ENCODE measurements at places on chromosomes 2 and 18. TPM values are rescaled to one million over a fixed set of nuclear protein-coding genes. Genes with fewer than 3 reads are reported as not detected.
A peak's percentile ranks its signal among the peaks of the same experiment; 100 is the strongest.

The RAD51AP2 gene
- 0.10 TPM for total RNA-seq

DNA sequence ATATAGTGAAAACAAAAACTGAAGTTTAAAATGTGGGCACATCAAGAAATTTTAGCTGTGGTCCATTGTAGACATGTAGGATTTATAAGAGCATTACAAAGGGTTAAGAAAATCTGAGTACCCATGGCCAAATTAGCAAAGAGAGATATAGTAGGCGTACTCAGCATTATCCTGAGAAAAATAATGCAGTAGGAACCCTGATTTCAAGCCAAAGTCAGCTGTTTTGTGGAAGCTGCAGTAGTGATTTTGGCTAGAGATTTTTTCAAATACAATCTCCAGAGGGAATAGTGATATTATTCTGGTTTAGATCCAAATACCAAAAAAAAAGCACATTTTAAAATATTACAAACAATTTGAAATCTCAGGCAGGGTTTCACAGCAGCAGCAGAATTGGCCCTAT lies 450.9 kb downstream of the FBXO15 start:
- no peak for DNase-seq

- no peak for DNase-seq
These were observed 323.3 kb downstream of the TRIB2 start for GRCh38 chr2:13040043-13040442.

DNA sequence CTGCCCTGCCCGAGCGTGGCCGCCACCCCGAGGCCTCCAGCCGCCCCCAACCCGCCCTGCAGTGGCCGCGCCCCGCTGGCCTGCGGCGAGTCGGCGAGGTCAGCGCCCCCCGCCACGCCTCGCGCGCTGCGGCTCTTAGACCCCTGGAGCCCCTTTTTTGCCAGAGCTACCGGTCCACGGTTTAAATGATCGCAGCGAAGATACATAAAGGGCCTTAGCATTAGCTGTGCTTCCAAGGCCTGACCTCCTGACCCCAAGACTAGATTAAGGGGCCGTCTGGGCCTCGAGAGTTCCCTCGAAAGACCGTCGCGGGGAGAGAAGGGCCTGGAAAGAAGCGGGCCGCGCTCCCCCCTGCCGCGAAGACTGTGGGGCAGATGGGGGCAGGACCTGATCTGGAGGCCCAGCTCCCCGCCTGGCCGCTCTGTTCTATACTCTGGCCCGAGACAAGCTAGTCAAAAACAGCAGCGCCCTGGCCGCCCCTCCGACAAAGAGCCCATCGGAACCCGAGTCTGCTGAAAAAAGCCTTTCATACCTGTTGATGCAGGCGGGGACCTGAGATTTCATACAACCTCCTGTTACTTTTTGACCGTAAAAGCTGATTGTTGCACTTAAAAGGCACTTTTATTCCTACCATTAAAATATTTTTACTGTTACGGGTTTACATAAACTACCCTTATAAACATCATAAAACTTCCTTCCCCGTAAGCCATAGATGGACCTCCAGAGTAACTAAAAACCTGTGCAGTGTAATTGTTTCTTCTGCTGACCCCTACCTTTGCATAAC lies 68.7 kb upstream of the PSMD14 start:
- DNase-seq, result peak; percentile 61

DNA sequence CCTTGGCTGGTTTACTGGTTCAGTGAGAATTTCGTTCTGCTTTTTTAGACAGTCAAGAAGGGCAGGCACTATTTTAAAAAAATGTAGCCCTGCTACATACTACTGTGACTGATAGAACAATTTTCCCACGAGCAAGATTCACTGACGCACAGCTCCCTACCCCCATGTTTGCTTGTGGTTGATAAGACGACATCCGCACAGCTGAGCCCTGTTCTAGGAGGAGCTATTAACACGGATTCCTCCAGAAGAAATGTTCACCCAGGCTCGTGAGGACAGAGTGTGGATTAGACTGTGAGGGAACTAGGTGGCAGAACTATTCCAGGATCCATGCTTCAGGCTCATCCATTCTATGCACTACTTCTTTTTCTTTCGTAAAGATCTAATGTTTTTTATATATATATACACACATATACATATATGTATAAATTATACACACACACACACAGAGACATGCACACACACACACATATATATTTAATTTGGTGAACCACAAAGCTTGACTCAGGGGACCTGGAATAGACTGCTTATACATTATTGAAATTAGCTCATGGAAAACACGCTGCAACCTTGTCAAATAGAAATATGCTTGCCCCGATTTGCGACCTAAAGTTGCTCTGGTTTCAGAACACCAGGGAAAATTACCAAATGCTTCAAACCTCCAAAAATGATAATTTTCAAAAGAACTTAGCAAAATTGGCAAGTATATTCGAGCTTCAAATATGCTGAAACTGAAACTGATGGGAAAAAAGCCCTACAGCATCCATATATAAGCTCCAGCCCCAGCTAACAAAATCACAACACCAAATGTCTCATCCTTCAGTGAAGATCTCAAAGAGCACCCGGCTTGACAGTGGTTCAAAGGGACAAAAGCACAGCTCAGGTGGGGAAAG lies 370.4 kb downstream of the SOCS6 start:
- no peak for DNase-seq

DNA sequence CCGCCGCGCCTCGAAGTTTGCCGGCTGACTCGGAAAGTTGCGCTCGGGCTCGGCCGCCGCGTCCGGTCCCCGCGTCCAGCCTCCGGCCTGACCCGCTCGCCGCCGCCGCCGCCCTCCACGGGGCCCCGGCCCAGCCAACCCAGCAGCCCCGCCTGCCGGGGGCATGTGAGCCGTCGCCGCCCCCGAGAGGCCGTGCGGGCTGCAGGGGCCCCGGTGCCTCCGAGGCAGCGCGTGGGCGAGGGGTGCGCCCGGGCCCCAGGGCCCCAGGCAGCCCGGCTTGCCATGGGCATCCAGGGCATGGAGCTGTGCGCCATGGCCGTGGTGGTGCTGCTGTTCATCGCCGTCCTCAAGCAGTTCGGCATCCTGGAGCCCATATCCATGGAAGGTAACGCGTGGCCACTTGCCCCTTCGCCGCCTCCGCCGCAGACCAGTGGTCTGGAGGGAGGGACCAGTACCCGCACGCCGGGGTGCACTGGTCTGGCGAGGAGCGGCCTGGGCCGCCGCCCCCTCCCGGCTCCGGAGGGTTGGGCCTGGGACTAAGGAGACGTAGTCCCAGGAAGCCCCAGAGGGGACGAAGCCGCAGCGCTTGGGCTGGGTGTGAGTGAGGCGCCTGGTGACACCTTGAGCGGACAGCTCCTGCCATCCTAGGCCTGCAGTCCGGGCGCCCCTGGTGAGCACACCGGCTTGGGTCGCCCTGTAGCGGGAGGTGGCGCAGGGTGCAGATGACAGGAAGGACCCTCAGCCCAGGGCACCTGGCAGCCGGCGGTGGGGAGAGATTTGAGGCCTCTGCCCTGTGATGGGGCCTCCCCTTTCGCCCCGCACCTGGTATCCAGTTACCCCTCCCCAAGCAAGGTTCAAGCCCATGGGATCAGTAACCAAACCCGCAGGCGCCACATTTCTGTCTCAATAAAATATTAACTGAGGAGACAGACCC lies 49.9 kb downstream of the KCNIP3 start:
- DNase-seq, result peak; percentile 88
